ENCODE measurements at places on chromosomes 5 and 9. TPM values are rescaled to one million over a fixed set of nuclear protein-coding genes. Genes with fewer than 3 reads are reported as not detected.

DNA sequence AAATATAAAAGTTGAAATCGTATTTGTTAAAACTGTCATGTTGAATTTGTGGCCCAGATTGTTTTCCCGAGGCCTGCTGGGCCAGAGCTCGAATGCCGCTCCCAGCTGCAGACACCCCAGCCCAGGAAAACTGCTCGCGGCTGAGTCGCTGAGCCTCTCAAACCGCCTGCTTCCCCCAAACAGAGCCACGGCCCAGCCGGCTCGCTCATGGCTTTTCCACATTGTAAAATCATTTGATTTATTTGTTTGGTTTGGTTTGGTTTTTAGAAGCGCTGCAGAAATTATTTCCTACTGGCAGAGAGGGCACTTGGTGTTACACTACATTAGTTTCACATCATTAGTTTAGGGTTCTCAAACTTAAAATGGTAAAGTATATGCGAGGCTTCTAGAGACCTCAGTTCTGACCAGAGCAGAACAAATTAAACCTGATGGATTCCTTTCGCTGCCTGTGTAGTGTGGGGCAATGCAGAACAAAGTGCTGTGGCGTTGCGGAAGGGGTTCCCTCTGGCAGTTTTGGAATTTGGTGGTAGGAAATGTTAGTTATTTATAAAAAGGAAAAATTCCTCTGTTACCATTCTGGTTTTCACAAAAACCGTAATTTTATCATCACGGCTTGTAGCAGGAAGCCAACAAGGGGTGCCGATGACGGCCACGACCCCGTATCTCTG is 156.5 kb upstream of the PITX1 start:
- no peaks in the 10 kb centered on the region for H3K36me3 ChIP-seq
- no peak overlapping the region for H3K27ac ChIP-seq
- H3K4me1 ChIP-seq: peaks cover 8% of the 10 kb centered on the region
- H3K4me3 ChIP-seq: peak overlapping the region; percentile 42

DNA sequence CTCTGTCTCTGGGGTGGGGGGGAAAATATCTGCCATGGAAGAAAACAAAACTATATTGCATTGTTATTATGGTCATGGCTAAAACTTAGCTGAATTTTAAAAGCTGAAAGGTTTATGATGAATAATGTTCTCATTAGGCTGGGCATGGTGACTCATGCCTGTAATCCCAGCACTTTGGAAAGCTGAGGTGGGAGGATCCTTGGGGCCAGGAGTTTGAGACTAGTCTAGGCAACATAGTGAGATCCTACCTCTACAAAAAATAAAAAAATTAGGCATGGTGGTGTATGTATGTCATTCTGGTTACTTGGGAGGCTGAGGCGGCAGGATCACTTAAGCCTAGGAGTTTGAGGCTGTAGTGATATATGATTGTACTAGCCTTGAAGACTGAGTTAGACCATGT is 44.5 kb downstream of the IPO11 start:
- H3K4me3 ChIP-seq: no peak overlapping the region
- peaks cover 13% of the 10 kb centered on the region for H3K36me3 ChIP-seq
- no peak for DNase-seq
- H3K27ac ChIP-seq: no peak overlapping the region

- no peaks in the 10 kb centered on the region for H3K27me3 ChIP-seq
- H3K27ac ChIP-seq: no peak overlapping the region
- DNase-seq: no peak
- H3K4me3 ChIP-seq: no peak overlapping the region
These were observed 76.4 kb upstream of the SMARCA2 start for GRCh38 chr9:1938675-1939170.

The SPINK1 gene
- not detected for total RNA-seq

The ISL1 gene
- total RNA-seq: 0.09 TPM

The FEM1C gene
- total RNA-seq: 16.7 TPM

The PHF2 gene
- total RNA-seq: 21.3 TPM

The DIPK1B gene
- 20.3 TPM for total RNA-seq

The ZFAND5 gene
- total RNA-seq: 83.3 TPM
